Right ventricle myocardium inferior (tissue), 1 donor: ENCODE measurements at places on chromosomes 3 and 15. TPM values are rescaled to one million over a fixed set of nuclear protein-coding genes. Genes with fewer than 3 reads are reported as not detected.

- peak; percentile 87 for DNase-seq
Measured at GRCh38 chr3:141011232-141011996, 39.7 kb upstream of the SPSB4 start.

DNA sequence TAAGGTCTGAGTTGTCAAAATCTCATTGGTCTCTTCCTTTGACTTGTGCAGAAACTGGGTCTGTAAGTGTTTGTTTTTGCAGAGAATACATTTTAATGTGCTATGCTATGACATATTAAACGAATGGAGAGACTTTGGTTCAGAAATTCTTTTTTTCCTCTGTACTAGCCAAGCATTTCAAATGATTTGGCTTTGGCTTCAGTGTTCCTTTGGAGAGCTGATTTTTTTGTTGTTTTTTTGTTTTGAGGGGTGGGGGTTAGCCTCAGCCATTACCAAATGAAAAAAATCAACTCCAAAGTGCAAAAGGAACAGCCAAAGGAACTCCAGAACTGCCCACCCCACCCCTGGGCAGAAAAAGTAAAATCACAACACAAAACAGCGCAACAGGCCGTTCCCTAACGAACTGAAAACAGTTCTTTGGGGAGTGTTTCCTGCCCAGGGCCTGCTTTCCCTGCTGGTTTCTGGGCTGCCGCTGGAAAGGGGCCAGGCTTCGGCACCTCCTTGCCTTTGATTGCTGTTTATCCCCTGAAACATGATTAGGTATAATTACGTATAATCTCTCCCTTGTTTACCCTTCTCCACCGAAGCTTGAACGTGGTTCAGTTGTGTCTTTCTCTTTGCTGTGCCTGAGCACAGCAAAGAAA, 57.6 kb upstream of the NEO1 start:
- DNase-seq, result no peak

DNA sequence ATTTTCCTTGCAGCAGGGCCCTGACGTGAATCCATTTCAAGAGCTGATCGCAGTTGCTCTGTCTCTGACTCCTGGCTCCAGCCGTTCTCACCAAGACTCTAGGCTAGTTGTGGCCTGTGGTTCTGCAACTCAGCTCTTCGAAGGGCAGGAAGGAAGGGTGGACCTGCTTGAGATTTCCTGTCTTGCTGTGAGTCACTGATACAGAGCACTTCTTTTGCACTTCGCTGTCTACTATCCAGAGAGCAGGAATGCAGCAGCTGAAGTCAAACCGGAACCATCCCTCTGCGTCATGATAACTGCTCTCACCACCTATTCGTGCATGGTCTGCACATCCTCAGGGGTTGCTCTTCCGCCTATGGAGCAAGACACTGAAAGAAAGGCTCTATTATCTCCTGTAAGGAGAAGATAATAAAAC, 59.7 kb downstream of the RAP2B start:
- DNase-seq, result no peak

GRCh38 chr3:24405057-24405456, 89.6 kb downstream of the THRB start:
- no peak for DNase-seq

DNA sequence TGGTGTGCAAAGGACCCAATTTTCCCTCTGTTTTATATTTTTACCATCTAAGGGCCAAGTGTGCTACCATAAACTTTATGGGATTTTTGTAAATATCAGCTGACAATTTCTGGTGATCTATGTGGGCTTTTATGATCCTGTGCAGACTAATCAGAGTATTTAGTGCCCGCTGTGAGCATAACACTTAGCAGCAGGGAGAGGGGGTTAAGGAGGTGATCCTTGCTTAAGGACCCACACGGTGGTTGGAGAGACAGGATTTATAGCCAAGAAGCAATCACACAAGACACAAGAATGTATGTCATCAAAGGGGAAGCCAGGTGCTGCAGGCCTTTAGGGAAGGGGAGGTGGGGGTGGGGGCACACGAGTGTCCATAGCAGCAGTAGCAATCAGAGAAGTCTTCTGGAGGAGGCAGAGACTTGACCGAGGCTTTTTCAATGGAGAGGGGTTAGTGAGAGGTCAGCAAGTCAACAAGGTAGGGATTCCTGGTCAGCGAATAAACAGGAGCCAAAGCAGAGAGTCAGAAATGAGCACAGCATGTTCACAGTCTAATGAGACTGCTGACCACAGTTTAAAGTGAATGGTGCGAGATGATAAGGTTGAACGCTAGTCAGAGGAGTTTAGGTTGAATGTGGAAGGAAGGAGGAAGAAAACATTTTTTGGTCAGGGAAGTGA, 4.5 kb upstream of the CACNA1D start:
- no peak for DNase-seq

DNA sequence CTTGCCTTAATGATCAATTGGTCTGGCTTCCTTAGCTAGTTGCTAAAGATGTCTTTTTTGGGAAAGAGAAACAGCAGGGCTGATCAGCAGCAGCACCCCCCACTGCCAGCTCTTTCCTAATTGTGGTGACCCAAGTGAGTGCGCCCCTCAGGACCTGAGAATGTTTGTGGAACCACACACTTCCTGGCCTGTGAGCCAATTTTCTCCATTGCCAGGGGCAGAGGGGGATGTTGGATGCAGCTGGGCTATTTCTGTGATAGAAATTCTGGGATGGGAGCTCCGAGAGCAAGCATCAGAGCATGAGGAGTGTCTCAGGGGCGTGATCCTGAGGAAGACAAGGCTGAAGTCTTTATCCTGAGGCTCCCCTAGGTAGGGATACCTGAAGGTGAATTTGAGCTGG, 66.6 kb downstream of the CLDN11 start:
- DNase-seq, result no peak

DNA sequence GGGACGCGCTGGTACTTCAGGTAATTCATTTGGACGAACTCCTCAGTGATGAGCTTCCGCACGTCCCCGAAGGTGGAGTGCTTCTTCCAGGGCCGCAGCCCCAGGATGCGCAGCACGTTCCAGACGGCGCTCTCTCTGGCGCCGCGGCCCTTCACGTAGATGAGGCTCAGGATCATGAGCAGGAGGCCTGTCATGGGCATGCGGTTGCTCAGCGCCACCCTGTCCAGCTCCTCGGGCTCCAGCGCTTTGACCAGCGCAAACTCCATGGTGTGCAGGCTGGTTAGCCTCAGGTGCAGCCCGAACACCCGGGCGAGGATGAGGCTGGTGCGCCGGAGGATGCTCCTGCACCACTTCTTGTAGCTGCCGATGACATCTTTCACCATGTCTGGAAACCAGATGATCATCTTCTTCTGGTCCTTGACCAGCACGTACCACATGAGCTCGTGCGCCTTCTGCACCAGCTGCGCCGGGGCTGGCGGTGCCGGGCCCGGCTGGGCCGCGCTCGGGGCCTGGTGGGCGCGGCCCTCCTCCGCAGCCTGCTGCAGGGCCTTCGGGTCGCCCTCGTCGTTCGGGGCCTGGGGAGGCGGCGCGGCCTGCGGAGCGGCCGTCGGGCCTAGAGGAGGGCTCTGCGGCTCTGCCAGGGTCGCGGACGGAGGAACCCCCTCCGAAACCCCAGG, 501 bp downstream of the NDN start:
- DNase-seq, result no peak

The SMCO1 gene
- 78.6 TPM for total RNA-seq

The CCDC191 gene
- 0.78 TPM for total RNA-seq

The CLSTN2 gene
- 8.4 TPM for total RNA-seq

The ECE2 gene
- total RNA-seq, result not detected
